ENCODE measurements at places on chromosomes 6 and 20.

DNA sequence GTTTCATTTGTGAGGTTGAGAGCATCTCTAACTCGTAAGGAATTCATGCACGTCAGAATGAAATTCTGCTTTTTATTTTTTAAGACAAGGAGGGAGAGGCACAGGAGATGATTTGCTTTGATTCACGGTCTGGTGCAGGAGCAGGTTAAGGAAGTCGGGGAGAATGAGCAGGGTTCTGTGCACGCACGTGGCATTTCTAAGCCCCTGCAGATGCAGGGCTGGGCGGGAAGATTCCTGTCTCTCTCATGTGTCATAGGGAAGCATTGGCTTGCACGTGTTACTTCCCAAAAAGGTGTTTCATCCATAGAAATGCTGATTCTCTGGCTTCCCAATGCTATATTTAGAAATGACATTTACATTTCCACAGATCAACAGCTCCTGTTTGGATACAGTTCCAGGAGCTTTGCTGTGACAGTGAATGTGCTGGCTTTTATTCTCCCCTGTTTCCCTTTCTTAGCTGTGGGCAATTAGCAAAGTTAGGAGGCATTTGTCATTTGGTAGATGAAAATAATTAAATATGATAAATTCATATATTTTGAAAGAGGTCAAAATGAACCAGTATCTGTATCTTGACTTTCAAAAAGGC, 119.7 kb upstream of the ZFP64 start:
- no peak for DNase-seq

- DNase-seq: no peak
Measured at GRCh38 chr6:108365478-108365877, 70.6 kb downstream of the AFG1L start.

GRCh38 chr20:34997131-34997561, 41.5 kb downstream of the MYH7B start:
- no peak for DNase-seq

DNA sequence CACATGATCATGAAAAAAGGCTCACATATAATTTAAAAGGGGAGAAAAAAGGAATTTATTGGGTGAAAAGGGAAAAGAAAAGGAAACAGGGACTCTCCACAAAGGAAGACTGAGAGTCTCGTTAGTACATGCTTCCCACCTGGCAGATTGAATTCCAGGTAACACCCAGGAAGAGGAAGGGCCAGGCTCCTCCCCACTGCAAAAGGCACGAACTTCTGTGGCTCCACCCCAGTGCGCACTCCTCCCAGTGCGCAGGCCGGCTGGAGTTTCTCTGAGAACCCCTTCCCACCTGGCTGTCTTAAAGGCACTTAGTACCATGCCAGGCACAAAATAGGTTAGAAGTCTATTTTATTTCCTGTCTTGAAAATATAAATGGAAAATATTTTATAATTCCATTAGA, 129.8 kb downstream of the COL12A1 start:
- DNase-seq: no peak

DNA sequence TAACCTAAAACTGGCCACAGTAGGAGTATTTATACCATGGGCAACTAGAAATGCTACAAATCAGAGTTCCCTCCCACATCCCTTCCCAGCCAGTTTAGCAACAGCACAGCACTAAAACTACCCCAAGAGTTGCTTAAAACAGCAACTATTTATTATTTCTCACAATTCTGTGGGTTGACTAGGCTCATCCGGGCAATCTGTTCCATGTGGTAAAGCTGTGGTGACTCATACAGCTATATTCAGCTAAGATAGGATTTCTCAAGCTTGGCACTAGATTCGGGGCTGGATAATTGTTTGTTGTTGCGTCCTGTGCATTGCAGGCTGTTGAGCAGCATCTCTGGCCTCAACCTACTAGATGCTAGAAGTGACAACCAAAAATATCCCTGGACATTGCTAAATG, 8.6 kb upstream of the HECA start:
- DNase-seq: no peak

- no peak for DNase-seq
Measured at GRCh38 chr20:24850176-24850575, 98.9 kb upstream of the CST7 start.

GRCh38 chr6:82095091-82095490, 152.5 kb downstream of the IBTK start:
- no peak for DNase-seq

DNA sequence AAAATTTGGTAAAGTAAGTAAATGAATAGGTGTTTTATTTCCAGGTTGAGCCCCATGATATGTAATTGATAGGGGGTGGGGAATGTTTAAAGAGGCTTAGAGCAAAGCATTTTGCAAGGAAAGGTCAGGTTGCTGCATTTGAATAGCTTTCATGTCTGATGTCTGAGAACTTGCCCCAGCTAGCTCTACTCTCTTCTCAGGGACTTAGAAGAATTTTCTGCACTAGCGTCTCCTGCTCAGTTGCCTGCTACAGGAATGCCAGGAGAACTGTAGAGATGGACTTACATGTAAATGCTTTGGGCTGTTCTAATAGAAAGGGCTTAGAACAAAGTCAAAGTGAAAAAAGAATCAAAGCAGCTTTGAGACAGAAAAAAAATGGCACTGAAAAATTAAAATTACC, 35.5 kb downstream of the TRMT6 start:
- no peak for DNase-seq

GRCh38 chr20:57165427-57166004, 100.9 kb downstream of the BMP7 start:
- DNase-seq: no peak

DNA sequence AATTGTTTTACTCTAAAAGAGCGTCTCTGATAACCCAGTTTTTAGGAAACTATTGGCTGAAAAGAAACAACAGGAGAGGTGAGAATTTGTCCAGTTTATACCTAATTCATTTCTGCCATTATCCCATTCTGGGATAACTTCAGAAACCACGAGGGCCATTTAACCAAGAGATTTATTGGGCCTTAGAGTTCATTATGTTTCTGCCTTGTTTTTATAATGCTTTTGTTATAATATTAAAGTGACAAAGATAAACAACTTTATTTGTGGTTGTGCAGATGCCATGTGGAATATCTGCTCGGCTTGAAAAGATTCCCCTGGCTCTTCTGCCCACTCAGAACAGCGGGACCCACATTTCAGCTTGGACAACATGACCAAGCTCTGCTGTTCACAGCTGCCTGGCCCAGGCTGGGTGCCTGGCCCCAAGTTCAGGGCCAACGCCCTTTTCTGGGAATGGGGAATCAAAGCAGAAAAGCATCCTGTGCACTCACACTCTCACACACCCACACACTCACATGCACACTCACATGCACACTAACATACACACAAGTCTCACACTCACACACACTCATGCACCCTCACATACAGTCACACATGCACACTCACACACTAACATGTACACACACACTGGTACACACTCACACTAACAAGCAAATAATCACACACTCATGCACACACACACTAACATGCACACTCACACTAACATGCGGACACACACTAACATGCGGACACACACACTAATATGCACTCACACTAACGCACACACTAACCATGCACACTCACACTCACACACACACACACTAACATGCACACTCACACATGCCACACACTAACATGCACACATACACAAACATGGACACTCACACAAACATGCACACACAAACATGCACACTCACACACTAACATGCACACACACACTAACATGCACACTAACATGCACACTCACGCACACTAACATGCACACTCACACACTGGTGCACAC, 86.7 kb upstream of the NEDD9 start:
- DNase-seq: no peak

- DNase-seq: no peak
Measured at GRCh38 chr6:128007658-128008057, 106.8 kb upstream of the THEMIS start.

- no peak for DNase-seq
Measured at GRCh38 chr6:323730-324088, 31.4 kb downstream of the DUSP22 start.

- no peak for DNase-seq
Measured at GRCh38 chr6:47405273-47405672, 72.3 kb upstream of the CD2AP start.
